ENCODE measurements at places on chromosomes 13 and 19.

GRCh38 chr13:112486386-112487126 lies 101.4 kb downstream of the TUBGCP3 start:
- DNase-seq: no peak

GRCh38 chr19:30558793-30559192 lies 186.6 kb downstream of the ZNF536 start:
- DNase-seq: no peak

GRCh38 chr13:28273919-28274318 lies 135.6 kb downstream of the PAN3 start:
- no peak for DNase-seq

- no peak for DNase-seq
These were observed 7.7 kb downstream of the YIPF2 start for GRCh38 chr19:10920781-10921180.

DNA sequence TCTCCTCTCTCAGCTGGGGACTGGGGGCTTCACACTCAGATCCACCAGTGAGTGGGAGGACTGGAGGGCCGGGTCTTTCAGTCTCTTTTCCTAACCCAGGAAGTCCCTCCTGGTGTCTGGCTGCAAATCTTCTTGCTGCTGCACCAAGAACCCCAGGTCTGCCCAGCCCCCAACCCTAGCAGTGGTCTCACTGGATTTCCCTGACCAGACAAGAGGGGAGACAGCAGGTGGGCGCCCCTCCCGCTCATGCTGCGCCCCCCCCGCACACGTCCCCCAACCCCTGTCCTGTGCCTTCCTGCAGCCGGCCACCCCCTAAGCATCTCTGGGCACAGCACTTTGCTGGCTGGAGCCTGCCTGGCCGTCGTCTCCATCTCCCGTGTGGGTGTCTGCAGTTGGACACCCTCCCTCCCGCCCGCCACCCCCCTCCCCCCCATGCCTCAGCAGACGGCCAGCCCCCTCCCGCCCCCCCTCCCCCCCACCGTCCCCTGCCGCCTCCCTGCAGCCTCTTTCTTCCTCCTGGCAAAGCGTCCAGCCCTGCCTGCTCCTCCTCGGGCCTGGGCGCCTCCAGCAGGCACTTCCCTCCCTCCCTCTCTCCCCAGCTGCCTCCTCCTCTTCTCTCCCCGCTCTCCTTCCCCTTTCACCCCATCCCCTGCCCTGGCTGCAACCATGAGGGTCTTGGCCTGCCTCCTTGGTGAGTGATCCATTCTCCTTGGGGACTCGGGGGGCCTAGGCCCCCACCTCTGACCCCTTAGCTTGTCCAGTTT lies at the start of gene SSC5D:
TSS of gene SSC5D (plus strand) at position 513 of the 764 bp plus-strand sequence. CDS start at position 667, 154 bp downstream.
- no peak for DNase-seq

- no peak for DNase-seq
These were observed 7.3 kb downstream of the ZNF555 start for GRCh38 chr19:2848616-2849015.

GRCh38 chr13:90171649-90172048 lies 1175.8 kb upstream of the MIR17HG start:
- DNase-seq: no peak

- DNase-seq: no peak
These were observed 17.9 kb upstream of the RNF17 start for GRCh38 chr13:24745861-24746617.

DNA sequence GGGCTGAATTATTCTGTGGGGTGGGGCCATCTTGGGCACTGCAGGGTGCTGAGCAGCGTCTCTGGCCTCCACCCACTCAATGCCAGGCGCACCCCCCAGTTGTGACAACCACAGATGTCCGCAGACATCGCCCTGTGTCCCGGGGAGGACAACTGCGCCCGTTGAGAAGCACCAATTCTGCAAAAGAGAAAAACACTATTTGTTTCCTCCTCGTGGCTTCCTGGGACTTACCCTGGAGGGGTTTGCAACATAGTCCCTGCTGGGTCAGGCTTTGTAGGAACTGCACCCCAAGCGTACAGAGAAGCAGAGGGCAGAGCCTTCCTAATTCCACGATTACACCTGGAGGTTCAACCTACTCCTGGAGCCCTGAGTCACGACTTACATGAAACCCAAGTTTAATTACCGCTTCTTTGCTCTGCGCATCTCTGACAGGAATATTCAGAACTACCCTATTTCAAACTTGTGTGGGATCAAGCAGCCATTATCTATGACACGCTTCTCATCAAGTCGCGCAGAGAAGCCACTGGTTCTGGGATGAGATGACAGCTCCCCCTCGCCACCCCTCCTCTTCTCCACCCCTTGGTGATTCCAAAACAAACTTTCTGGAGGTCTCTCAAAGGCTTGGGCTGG lies 11.1 kb upstream of the SLC39A3 start:
- no peak for DNase-seq

DNA sequence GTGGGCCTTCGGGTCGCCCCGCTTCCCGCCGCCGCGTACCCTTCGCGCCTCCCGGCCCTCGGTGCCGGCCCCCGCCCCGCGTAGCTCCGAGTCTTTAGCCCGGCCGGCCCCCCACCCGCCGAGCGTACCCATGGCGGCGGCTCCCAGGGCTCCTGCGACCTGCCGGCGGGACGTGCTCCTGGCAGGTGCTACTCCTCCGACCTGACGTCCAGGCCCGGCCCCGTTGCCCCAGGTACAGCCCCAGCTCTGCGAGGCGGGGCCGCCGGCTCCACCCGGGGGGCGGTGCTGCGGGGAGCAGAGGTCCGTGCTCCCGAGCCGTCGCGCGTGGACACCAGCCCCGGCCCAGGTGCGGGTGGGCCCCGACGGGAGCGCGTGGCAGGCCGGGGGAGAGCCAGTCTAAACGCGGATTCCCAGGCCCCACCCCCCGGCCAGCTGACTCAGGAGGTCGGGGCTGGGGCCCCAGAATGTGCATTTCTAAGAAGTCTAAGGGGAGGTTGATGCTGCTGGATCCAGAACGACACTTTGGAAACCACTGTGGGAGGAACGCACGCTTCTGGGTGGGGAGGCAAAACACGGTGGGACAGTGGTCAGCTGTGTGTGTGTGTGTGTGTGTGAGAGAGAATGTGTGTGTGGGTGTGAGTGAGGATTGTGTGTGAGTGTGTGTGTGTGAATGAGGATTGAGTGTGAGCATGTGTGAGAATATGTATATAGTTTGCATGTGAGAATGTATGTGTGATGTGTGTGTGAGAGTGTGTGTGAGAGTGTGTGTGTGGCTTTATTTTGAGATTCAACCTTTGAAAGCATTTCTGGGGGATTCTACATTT lies at the start of gene SLC15A1:
TSS of gene SLC15A1 (minus strand) at position 206 of the 824 bp plus-strand sequence. CDS start at position 132, 74 bp downstream.
- DNase-seq: no peak

- no peak for DNase-seq
These were observed 13.0 kb downstream of the ERICH4 start for GRCh38 chr19:41455936-41456335.

GRCh38 chr13:99548448-99548847 lies 47.2 kb downstream of the TM9SF2 start:
- DNase-seq: no peak

DNA sequence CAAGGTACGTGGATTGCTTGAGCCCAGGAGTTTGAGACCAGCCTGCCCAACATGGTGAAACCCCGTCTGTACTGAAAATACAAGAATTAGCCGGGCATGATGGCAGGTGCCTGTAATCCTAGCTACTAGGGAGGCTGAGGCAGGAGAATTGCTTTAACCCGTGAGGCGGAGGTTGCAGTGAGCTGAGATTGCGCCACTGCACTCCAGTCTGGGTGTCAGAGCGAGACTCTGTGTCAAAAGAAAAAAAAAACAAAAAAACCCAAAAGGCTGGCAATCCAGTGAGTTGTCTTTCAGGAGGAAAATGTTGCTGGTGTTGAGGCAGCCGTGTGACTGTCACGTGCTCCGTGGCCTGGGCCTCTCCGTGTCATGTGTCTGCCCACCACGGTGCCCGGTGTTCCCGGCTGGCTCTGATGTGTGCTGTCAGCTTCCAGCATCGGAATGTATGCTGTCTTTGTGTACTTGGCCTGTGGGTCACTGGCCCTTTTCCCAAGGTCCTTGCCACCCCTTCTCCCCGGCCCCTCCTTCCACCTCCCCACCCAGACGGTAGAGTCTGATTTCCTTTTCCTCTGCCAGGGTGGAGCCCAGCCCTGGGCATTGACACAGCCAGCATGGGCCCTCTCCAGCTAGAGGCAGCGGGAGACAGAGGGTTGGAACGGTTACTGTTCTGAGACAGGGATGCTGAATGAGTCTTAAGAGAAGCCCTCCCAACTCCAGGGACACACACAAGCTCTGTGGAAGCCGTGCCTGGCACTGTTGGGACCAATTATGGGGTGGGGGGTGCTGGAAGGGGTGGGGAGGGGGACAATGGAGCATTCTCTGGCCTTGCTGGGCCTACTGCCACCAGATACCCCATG lies 7.2 kb upstream of the TUBB4A start:
- no peak for DNase-seq

DNA sequence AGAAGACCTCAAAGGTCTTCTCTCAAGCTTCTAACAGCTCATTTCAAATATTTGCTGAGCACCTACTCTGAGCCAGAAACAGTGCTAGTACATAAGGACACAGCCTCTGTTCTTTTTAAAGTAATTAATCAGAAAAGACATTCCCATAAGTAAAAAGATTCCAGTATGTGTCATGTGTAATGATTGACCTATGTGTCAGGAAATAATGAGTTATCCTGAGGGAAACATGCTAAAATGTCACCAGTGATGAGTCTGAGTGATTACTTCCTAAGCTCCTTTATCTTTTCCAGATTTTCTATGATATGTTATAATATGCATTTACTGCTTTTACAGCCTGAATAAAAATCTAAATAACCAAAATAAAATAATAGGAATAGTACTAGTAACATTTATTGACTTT lies 107.6 kb downstream of the SLC25A15 start:
- no peak for DNase-seq

DNA sequence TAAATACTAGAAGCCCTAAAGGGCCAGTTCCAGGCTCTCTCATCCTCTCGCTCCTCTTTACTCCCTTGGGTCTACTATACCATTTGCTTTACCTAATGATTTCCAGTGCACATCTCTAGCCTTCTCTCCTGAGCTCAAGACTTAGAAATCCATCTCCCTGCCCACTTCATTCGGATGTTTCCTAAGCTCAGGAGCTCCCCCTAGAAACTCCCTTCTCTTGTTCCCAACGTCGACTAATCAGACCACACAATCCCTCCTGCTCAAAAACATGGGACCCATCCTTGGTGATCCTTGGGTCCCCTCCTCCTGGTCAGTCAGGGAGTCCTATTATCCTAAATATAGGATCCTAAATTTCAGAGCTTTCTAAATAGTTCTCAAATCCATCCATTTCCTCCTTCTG lies 21.1 kb upstream of the STK24 start:
- DNase-seq: no peak

DNA sequence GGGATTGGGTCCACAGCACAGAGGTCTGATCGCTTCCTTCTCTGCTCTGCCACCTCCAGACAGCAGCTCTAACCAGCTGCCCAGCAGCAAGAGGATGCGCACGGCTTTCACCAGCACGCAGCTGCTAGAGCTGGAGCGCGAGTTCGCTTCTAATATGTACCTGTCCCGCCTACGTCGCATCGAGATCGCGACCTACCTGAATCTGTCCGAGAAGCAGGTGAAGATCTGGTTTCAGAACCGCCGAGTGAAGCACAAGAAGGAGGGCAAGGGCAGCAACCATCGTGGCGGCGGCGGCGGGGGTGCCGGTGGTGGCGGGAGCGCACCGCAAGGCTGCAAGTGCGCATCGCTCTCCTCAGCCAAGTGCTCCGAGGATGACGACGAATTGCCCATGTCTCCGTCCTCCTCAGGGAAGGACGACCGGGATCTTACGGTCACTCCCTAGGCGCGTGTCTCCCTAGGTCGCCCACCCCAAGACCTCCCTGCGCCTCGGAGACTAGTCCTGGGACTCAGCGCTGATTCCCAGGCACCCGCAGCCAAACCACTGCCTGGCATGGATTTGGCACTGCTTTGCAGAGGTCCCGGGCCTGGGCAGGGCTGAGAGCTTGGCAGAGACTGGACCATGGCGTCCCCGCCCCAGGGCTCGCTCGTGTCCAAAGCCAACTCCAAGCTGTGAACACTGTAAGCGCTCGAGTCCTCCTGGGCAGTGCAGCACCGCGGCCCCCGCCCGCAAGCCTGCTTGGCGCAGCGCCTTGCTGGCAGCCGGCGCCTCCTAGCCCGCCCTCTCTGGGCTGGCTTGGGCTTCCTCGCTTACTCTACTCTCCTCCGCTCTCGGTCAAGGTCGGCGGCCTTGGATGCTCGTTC lies 1.5 kb downstream of the GSX1 start:
- no peak for DNase-seq

GRCh38 chr13:99075268-99076191 lies 97.7 kb upstream of the DOCK9 start:
- no peak for DNase-seq

DNA sequence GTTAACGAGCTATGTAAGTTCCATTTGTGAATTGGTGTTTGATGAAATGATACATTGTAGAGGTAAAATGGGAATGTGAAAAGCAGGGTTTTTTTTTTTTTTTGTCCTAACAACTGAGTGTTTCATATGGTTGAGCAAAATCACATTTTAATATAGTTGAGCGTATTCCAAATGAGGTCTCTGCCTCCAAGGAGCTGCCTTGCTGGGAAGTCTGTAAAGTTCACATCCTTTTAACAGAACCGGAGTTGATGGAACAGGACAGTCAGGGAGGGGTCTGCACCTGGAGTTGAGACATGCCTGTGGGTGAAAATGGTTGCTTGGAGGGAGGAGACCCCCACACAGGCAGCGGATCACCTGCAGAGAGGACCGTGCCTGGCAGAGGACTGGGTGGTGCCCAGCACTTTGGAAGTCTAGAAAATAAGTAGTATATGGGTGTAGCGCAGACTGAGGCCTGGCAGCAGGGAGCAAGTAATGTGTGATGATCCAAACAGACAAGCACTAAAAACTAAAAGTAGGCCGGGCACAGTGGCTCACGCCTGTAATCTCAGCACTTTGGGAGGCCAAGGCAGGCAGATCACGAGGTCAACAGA lies 75.2 kb upstream of the UBAC2 start:
- DNase-seq: no peak

DNA sequence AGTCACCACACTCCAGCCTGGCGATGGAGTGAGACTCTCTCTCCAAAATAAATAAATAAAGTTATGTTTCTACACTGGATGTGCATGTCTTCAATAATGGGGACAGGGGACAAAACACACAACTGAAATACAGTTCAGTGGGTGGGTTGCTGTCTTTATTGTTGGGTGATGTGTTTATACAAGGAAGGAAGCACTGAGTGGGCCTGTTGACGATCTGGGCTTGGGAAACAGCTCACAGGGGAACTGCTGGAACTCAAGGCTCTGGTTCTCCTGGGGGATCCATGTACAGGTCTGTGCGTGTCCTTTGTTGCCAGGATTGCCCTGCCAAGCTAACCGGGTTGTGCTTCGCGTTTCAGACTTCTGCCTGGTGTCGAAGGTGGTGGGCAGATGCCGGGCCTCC lies 18.9 kb downstream of the SPINT2 start:
- DNase-seq: no peak

GRCh38 chr13:99431927-99432608 lies 69.2 kb upstream of the TM9SF2 start:
- no peak for DNase-seq

DNA sequence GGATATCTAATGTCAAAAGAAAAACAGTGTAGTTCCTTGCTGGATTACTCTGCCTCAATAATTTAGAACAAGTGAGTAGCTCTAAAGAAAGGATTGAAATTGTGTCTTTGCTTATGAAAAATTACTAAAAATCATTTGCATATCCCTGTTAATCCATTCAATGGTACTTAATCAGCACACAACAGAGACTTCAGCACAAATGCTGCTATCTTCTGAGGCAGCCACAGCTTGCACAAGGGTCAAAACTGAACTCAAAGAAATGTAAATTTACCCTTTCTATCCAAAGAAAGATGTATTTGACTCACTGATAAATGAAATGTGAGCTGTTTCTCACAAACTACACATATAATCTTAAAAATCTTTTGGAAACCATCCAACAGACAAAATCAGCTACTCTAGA lies 116.2 kb downstream of the LHFPL6 start:
- no peak for DNase-seq
